AG09309 (cell line): ENCODE measurements at places on chromosomes 2 and 18.

DNA sequence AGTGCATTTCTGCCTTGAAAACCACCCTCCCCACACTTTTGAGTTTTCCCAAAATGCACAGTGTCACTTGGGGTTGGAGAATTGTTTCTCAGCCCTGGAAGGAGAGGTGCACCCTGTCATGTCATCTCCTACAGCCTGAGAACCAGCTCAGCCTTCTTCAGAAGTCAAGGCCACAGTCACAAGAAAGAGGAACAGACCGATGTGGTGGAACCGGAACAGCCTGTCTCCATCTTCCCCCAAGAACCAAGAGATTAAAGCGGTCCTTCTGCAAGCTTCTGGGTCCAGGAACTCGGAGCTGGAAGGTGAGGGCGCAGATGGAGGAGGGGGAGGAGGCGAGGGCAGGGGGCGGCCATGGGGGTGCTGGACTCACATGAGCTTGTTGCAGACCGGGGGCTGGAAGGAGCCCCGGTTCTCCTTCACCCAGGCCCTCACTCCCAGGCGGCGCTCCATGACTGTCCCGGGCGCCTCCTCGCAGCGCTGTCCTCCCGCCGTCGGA lies 248 bp downstream of the HAAO start:
- DNase-seq = no peak

DNA sequence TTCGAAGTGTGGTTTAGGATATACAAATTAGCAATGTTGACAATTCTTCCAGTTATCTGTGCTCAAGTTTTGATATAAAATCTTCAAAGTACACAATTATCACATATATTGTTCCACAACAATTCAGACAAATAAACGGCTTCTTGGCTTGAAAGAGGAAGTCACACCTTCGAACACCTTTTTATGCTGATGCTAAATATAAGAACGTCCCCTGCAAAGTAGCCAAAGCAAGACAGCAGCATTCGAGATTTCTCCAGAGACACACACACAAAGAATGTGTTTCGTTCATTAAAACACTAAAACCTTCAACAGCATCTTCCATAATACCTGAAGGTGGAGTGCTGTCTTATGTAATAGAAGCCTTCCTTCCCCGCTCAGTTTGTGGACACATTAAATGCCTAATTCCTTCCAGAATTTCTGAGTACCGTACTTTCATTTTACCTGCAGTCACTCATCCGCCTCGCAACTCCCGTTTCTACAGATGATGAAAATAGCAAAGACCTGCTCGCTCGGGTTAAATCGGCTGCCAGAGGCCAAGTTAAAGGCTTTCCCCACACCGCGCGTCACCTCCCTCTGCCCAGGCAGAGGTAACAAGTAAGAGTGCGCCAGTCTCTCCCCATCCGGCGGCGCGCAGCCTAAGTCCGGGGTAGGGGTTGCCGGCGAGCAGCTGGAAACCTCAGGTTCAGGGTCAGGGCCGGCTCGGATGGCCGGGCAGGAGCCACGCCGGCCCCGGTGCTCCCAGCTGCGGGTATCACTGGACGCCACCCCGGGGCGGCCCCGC lies 847 bp downstream of the SERPINE2 start:
- no peak for DNase-seq

GRCh38 chr2:208386541-208386940 lies 20.1 kb upstream of the PTH2R start:
- DNase-seq = no peak

- DNase-seq = no peak
These were observed 117.2 kb downstream of the RPIA start for GRCh38 chr2:88808652-88809051.

GRCh38 chr2:240132651-240132980 lies 3.5 kb downstream of the COPS9 start:
- no peak for DNase-seq

DNA sequence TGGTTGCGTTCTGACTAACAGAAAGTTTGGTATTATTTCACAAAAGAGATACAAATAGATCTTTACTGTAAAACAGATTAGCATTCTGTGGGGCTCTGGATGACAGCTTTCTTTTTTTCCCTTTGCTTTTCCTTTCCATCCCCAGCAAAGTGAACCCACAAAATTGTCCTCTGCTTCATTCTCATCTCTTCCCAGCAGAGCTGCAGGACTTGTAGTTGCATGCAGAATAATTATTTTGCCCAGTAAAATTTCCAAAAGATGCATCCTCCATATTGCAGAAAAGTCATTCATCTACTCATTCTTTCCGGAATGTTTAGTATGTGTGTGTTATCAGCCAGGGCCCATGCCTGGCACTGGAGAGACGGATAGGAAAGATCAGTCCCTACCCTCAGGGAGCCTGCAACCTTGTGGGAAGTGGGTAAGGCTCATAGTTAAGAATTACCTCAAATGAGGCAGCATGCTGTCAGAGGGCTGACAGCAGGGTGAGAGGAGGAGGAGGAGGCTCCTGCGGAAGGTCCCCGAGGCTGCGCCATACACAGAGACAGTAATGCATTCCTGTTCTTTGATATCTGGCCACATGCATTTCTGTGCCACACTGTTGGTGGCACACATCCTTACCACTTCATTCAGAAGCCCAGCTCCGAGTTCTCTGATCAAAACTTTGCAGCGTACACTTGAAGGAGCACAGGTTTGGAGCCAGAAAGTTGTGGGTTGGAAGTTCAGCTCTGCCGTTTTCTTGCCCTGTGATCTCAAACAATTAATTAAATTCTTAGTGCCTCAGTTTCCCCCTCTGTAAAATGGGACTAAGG lies 225.4 kb downstream of the MYCN start:
- DNase-seq = no peak
